ENCODE measurements at places on chromosomes 7 and 10. TPM values are rescaled to one million over a fixed set of nuclear protein-coding genes. Genes with fewer than 3 reads are reported as not detected.

DNA sequence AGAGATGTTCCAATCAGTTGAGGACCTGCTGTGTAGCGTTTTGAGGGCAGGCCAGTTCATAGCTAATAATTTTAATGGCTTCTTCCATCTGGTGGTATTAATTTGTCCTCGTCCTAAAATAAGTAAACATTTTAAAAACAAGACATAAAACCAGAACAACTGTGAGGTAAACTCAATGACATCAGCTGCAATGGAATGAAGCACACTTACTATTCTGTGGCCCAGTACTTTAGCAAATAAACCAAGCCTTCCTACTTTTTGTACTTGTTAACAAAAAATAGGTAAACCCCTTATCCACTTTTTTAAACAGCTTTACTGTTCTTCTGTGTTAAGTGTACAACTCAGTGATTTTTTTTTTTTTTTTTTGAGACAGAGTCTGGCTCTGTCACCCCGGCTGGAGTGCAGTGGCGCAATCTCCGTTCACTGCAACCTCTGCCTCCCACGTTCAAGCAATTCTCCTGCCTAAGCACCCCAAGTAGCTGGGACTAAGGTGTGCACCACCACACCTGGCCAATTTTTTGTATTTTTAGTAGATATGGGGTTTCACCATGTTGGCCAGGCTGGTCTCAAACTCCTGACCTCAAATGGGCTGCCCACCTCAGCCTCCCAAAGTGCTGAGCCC, 28.9 kb upstream of the FZD1 start:
- no peaks in the 10 kb centered on the region for H3K27me3 ChIP-seq
- no peak overlapping the region for H3K4me3 ChIP-seq
- H3K36me3 ChIP-seq = no peaks in the 10 kb centered on the region
- H3K27ac ChIP-seq = no peak overlapping the region
- peaks cover 7% of the 10 kb centered on the region for H3K4me1 ChIP-seq

- H3K27me3 ChIP-seq = no peaks in the 10 kb centered on the region
- no peak for DNase-seq
- H3K4me1 ChIP-seq = peaks cover 11% of the 10 kb centered on the region
- no peak overlapping the region for H3K4me3 ChIP-seq
- H3K36me3 ChIP-seq = no peaks in the 10 kb centered on the region
- no peak overlapping the region for H3K27ac ChIP-seq
Measured at GRCh38 chr10:91891125-91892001, 17.9 kb downstream of the FGFBP3 start.

ASB10 gene
- not detected for total RNA-seq

H2BK1 gene
- total RNA-seq = not detected

NPTX2 gene
- total RNA-seq = 1.5 TPM

CPVL gene
- 39.0 TPM for total RNA-seq

CDNF gene
- total RNA-seq = 1.5 TPM
